ENCODE measurements at places on chromosomes 7 and 10.

DNA sequence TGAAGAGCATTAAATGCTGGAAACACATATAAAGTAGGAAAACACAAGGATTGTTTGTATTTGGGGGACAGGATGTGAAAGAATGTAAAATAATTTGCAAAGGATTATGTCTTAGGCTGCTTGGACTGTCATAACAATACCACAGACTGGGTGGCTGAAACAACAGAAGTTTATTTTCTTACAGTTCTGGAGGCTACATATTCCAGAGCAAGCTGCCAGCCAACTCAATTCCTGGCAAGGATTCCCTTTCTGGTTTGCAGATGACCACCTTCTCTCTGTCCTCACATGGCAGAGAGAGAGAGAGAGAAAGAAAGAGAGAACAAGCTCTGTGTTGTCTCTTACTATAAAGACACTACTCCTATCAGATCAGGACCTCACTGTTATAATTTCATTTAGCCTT lies 8.8 kb upstream of the LAMB4 start:
- no peak for DNase-seq
- H3K4me3 ChIP-seq = no peak overlapping the region
- H3K27ac ChIP-seq = no peak overlapping the region
- H3K36me3 ChIP-seq = peaks cover 13% of the 10 kb centered on the region
- H3K4me1 ChIP-seq = peaks cover 23% of the 10 kb centered on the region

- H3K4me3 ChIP-seq = no peak overlapping the region
- no peak for DNase-seq
- H3K36me3 ChIP-seq = peaks cover 53% of the 10 kb centered on the region
- peaks cover 4% of the 10 kb centered on the region for H3K4me1 ChIP-seq
- no peaks in the 10 kb centered on the region for H3K27me3 ChIP-seq
These were observed 153.6 kb downstream of the PFKFB3 start for GRCh38 chr10:6356280-6356793.

DNA sequence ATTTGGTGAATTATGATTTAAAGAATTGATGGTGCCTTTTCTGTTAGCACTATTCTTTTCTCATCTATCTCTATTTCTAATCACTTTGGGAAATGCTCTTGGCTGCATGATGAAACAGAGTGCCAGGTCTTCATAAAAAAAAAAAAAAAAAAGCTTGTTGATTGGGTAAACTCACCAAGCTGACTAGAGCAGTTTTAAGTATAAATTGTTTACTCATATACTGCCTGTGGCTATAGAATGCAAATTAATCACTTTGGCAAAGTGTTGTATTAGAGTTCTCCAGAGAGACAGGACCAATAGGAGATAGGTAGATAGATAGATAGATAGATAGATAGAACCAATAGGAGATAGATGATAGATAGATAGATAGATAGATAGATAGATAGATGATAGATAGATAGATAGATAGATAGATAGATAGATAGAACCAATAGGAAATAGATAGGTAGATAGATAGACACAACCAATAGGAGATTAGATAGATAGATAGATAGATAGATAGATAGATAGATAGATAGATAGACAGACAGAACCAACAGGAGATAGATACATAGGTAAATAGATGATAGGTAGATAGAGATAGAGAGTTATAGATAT lies 20.1 kb upstream of the TBXAS1 start:
- DNase-seq = no peak
- no peak overlapping the region for H3K4me3 ChIP-seq
- H3K27me3 ChIP-seq = no peaks in the 10 kb centered on the region
- peaks cover 13% of the 10 kb centered on the region for H3K4me1 ChIP-seq
- H3K27ac ChIP-seq = no peak overlapping the region

GRCh38 chr7:106071999-106072714 lies 40.0 kb downstream of the SYPL1 start:
- no peaks in the 10 kb centered on the region for H3K27me3 ChIP-seq
- peak overlapping the region; percentile 98 for H3K27ac ChIP-seq
- peak overlapping the region; percentile 85 for H3K4me3 ChIP-seq
- no peaks in the 10 kb centered on the region for H3K36me3 ChIP-seq
